Panc1 (cell line): ENCODE measurements at places on chromosomes 7 and 10.

GRCh38 chr7:132402751-132403245, 173.5 kb downstream of the PLXNA4 start:
- no peak for DNase-seq

DNA sequence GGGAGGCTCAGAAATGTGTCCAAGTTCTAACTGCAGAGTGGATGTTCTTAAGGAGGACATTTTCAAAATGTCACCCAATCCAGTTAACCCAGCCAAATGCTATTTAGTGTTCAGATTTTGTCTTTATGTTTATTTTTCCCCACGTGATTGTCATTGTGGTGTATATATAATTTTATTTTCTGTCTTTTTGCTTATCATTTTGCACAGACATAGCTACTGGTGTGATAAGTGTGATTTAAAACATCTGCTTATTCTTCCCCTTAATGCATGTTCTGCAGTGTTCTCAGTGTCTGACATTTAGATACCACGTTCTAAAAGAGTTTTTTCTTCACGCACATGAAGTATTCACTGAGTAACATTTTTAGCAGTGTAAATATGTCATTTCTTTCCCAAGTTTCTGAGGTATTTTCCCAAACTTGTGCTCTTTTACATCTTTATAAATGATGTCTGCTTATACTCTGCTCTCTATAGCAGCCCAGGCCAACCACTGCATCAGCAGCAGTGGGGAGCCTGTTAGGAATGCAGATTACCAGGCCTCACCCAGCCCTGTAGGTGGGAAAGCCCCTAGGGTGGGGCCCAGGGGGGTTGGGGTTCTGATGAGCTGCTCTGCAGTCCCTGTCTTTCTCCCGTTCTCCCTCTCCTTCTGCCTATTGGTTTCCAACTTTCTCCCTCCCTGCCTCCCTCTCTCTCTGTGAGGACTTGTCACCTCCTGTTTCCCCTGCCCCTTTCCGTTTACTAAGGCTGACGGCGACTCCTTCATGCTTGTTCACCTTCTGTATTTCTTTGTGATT, 20.8 kb downstream of the ADCY1 start:
- DNase-seq: no peak

GRCh38 chr7:47186316-47186715, 395.6 kb downstream of the TNS3 start:
- no peak for DNase-seq

DNA sequence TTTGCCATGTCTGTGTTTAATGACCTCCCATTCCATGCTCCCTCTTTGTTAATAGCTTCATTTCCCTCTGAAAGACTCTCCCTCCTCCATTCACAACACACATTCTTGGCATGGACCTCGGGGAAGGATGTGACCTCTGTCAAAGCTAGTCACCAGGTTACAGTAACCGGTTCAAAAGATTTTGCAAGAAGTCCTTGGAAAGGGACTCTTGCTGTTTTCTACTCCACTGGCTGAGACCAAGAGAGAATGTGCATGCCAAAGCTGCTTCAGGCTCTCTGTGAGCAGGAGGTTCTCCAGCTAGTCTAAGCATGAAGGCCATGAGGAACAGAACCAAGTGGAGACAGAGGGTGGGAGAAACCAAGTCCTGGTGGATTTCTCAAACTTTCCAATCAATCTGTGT, 732.6 kb downstream of the CCSER2 start:
- no peak for DNase-seq

DNA sequence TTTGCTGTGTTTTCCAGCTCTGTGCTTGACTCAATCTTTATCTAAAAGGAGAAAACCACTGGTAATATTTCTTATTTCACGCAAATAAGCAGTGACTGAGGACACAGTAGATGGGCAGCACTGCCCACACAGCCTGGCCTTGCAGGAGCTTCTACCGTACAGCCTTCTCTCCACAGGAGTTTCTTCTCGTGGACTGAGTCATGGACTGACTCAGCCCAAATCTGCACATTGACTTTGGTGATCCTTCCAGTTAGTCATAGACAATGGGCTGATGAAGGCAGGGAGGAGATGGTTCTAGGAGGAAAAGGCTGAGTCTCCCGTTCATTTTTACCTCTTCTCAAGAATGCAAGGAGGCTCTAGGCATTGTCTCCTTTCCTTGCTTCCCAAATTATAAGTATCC, 200.7 kb downstream of the RAPGEF5 start:
- DNase-seq: peak; percentile 25

- DNase-seq: no peak
Measured at GRCh38 chr7:2074691-2075090, 158.1 kb downstream of the MAD1L1 start.

DNA sequence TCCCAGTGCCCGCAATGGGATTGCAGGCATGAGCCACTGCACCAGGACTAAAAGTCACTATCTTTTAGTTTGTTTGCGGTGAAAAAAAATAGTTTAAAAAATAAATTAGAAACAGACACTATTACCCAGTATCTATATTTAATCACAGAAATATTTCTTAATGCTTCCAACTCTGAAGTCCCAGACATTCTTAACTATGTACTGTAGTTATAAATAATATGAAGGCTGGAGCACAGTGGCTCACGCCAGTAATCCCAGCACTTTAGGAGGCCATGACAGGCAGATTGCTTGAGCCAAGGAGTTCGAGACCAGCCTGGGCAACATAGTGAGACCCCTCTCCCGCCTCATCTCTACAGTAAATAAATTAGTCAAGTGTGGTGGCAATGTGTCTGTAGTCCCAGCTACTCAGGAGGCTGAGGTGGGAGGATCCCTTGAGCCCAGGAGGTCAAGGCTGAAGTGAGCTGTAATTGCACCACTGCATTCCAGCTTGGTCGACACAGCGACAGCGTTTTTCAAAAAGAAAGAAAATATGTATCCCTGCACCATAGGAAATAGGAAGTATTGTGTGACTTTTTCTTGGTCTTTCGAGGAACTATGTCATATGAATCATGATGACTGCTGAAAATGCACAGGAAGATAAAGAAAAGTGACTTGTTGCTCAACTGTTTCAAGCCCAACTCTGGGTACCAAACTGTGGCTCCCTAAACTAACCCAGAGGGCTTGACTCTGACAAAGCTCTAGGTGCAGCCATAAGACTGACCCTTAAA, 74.9 kb upstream of the STEAP1B start:
- DNase-seq: no peak

GRCh38 chr7:2893411-2893861, 49.3 kb upstream of the GNA12 start:
- DNase-seq: no peak

GRCh38 chr7:76302347-76303201, at the start of gene HSPB1:
TSS of gene HSPB1 (plus strand) at chr7:76302673. CDS start at chr7:76302713, 40 bp downstream.
- no peak for DNase-seq

DNA sequence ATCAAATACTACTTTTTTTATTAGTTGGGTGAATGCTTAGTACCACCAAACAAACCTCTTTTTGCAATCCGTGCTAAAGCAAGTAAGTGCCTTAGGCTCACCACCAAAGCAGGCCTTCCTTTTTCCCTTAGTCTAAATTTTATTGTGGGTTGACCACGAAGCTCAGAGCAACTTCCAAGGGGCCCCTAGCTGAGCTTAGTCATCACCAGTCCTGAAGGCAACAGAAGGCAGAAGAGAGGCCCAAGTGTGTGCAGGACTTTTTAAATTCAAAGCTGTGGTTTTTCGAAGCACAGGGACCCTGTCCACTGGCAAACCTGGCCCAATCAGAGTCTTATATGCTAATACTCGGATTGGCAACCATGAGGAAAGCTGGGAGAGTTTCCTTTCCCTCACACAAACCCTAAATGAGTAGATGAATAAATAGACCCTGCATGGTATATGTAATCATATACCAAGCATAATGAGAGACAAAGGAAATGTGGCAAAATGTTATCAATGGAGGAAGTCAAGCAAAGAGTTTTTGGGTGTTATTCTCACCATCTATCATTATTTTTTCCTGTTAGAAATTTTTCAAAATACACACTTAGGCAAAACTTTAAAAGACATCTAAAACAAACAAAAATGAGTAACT, 453.2 kb upstream of the GALNT17 start:
- DNase-seq: no peak

DNA sequence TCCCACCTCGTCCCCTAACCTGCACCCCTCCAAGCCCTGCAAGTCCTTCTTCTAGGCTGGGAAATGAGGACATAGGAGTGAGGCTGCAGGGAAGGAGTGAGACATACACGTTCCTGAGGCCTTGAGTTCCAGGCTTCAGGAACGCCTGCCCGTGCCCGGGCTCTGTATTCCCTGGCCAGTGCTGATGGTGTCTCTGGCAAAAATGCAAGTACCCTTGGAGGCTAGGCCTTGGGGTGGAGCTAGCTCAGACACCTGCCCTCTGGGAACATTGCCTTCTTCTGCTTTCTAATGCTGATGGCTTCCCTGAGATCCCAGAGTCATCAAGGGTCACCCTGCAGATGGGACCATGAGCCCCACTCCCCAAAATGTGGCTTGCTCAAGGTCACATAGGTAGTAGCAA, 76.0 kb downstream of the GRK5 start:
- DNase-seq: no peak

GRCh38 chr10:20874261-20874660, 22.9 kb downstream of the NEBL start:
- no peak for DNase-seq

DNA sequence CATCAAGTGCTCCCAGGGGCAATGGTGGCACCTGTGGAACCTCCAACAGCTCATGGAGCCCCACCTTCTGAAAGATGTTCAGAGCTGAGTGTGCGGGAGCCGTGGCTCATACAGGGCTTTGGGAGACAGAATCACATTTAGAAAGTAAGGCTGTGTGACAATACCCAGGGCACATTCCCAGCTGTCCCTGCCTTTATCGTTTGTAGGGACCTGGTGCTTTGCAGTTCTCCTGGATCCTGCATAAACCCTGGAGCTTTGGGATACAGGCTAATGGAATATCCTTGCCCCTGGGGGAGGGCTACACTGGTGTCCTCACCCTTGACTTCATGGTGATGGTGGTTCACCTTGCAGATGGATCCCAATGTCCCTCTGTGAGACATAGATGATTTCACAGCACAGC, 134.8 kb upstream of the LAMB4 start:
- DNase-seq: no peak

DNA sequence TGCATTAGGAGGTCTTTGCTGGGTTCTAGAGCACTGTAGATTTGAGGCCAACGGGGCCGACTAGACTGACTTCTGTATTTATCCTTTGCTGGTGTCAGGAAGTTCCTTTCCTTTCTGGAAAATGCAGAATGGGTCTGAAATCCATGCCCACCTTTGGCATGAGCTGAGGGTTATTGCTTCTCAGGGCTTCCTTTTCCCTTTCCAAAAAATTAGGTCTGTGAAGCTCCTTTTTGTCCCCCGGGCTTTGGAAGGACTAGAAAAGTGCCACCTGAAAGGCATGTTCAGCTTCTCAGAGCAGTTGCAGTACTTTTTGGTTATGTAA, 675 bp downstream of the IL6 start:
- DNase-seq: no peak

GRCh38 chr10:124646483-124647352, 97.5 kb downstream of the FAM53B start:
- DNase-seq: no peak

DNA sequence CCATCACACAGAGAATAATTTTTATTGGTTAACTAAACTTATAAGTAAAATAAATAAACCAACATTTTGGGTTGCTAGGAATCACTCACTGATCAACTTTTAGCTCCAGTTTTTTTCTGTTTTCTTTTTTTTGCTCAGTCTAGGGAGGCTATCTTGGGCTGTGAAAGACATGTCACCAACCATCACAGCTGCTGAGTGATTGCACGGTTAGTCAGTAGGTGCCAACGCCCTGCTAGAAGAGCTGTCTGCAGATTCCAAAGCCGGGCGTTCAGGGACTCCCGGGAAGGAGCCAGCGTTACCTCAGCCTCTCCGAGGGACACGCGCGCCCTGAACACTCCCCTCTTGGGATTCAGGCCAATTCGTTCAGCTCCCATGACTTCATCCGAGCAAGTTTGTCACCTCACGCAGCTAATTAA, 604 bp upstream of the STAM start:
- DNase-seq: no peak

GRCh38 chr10:83076443-83076842, 1062.9 kb upstream of the GHITM start:
- no peak for DNase-seq

DNA sequence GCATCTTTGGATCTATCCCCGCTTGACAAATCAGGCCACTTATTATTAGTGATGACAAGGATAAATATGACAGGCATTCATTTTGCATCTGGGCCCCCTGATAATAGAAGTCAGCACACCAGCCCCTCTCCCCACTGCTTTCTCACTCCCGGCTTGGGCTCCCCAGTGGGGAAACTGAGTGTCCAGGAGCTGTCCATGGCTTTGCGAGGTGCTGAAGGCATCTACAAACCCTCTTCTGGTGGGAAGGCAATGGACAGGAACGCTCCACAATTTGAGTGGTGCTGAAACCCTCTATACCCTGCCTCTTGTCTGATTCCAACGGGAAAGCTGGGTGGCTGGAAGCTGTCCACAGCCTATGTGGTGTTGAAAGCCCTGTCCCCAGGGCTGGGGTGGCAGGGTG, 61.7 kb upstream of the PCBD1 start:
- no peak for DNase-seq

GRCh38 chr7:106367664-106368063, 82.9 kb upstream of the NAMPT start:
- DNase-seq: no peak

DNA sequence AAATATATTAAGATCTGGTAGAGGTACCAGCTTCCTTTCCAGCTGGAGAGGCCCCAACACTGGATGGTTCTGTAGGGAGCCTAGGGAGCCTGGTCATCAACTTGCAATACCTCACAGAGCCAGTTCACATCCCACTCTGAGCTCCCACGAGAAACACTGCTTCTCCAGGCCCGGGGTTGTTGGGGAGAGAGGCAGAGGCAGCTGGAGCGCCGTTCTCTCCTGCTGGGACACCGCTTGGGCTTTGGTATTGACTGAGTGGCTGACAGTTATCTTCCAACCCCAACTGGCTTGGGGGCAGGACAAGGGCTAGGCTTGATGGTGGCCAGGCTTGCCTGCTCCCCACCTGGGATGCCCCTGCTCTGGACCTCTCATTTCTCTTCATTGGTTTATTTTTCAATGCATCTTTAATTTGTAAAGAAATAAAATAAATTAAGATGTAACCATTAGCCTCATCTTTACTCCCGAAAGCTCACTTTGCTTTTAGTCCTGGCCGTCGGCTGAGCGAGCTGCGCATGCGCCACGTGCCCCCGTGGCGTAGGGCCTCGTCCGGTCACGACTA, 10.0 kb upstream of the CHCHD1 start:
- DNase-seq: no peak
